ENCODE measurements at places on chromosomes 6 and 20. TPM values are rescaled to one million over a fixed set of nuclear protein-coding genes. Genes with fewer than 3 reads are reported as not detected.

The OR2B6 gene
- total RNA-seq, result not detected

The SMOC2 gene
- total RNA-seq, result 1.7 TPM

The TAB2 gene
- total RNA-seq, result 27.3 TPM

The GRM1 gene
- 0.05 TPM for total RNA-seq

The VSTM2L gene
- 4.0 TPM for total RNA-seq

GRCh38 chr6:54238396-54238795 is 69.8 kb upstream of the TINAG start:
- DNase-seq, result no peak

DNA sequence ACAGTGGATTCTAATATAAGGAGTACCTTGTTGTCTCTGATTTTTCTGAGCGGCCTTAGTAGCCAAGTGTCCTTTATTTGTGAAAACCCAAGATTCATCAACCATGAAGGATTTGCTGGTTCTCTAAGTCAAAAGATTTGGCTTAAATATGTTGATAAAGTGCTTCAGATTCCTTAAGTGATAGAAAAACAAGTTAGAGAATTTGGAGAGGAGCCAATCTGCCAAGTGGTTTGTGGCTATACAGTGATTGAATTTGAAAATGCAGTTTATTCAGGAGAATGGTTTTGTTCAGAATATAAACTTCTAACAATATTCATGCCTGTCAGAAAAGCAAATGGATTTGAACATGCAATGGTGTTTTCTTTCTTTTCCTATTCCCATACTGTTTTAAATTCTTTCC is 54.8 kb downstream of the CAP2 start:
- no peak for DNase-seq

DNA sequence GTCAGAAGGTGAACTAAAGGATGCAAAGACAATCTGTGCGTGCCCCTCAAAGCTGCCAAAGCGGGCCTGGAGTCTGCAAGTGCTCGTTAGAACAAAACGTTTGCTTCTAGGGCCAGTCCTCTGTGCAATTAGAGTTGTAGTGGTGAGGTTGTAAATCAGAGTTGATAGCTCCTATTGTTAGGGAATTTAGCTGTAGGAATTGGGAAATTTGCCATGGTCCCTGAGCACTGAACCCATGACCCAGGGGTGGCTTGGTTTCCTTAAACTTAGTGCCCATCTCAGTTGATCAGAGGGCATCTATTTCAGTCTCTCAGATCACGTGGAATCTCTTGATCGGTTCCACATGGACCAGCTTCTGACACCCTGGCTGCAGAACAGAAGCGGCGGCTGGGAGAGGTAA is 18.8 kb upstream of the RPS6KA2 start:
- DNase-seq, result no peak

DNA sequence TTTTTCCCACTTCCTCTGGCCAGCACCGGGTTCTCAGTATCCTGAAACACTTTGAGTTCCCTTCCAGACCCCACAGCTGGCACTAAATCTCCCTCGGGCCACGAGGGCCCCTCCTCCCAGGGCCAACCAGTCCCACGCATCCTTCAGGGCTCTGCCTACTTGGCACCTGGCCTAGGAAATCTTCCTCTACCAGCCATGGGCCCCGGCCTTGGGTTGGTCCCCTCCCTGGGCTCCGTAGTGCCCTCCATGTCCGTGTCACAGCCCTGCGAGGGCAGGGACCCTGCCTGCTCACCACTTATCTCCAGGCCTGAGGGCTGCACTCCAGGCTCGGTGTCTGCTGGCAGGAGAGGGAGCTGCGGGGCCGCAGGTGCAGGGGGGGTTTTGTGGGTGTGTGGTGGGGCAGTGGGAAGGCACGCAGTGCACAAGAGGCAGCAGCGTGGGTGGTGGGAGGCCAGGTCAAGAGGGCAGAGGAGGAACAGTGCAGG is 48.8 kb upstream of the CDH22 start:
- no peak for DNase-seq

Measured in MG63 (cell line).